SJSA1 (cell line): ENCODE measurements at places on chromosomes 6 and 20. TPM values are rescaled to one million over a fixed set of nuclear protein-coding genes. Genes with fewer than 3 reads are reported as not detected.

ADGRB3 gene
- total RNA-seq, result not detected in 2 replicates

RPN2 gene
- 353 and 402 TPM in 2 replicates for total RNA-seq

MAS1 gene
- total RNA-seq, result not detected in 2 replicates

DSN1 gene
- 34.1 and 34.7 TPM in 2 replicates for total RNA-seq

GPR6 gene
- not detected in 2 replicates for total RNA-seq

TNFRSF6B gene
- total RNA-seq, result 1.9 TPM in 1 of 2 replicates, not detected in the other

C6orf58 gene
- total RNA-seq, result not detected in 2 replicates

SGK2 gene
- not detected in 2 replicates for total RNA-seq

GATA5 gene
- total RNA-seq, result not detected in 2 replicates

C6orf132 gene
- not detected in 2 replicates for total RNA-seq

DNA sequence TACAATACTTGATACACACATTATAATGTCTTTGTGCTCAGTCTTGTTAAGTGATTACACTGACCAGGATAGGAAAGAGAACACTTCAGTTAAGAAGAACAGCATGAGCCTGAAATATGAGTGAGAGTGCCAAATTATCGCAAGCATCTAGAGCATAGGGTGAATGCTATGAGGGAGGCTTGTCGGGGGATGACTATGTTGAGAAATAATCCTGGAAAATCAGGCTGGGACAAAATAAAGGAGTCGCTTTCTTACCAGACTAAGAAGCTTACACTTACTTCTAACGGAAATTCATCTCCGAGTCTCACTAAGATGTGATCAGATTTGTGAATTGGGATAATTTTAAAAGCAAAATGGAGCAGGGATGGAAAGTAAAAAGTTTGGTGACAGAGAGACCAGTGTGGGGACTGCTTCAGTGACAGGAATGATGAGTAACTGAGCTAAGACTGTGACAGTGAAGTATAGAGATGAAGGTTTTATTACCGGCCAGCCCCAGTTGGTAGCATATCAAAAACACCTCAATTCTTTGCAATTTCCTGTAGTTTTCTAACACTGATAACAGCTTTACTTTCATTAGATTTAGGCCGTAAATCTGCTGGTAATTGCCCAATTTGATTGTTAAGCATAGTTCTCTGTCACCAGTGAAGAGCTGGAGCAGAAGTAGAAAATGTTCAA, 48.4 kb upstream of the DEFB112 start:
- DNase-seq, result no peak
- H3K27me3 ChIP-seq, result peaks cover 11% of the 10 kb centered on the region
- no peak overlapping the region for H3K27ac ChIP-seq

- H3K36me3 ChIP-seq, result no peaks in the 10 kb centered on the region
- H3K27ac ChIP-seq, result no peak overlapping the region
- DNase-seq, result no peak
- no peak overlapping the region for H3K4me3 ChIP-seq
- peaks cover 26% of the 10 kb centered on the region for H3K4me1 ChIP-seq
- H3K27me3 ChIP-seq, result no peaks in the 10 kb centered on the region
Measured at GRCh38 chr6:158286413-158286812, 25.9 kb upstream of the TULP4 start.

GRCh38 chr6:24054388-24054787, 71.6 kb upstream of the NRSN1 start:
- no peak for DNase-seq
- H3K27ac ChIP-seq, result no peak overlapping the region
- H3K4me1 ChIP-seq, result no peaks in the 10 kb centered on the region
- H3K36me3 ChIP-seq, result no peaks in the 10 kb centered on the region
- H3K27me3 ChIP-seq, result no peaks in the 10 kb centered on the region

DNA sequence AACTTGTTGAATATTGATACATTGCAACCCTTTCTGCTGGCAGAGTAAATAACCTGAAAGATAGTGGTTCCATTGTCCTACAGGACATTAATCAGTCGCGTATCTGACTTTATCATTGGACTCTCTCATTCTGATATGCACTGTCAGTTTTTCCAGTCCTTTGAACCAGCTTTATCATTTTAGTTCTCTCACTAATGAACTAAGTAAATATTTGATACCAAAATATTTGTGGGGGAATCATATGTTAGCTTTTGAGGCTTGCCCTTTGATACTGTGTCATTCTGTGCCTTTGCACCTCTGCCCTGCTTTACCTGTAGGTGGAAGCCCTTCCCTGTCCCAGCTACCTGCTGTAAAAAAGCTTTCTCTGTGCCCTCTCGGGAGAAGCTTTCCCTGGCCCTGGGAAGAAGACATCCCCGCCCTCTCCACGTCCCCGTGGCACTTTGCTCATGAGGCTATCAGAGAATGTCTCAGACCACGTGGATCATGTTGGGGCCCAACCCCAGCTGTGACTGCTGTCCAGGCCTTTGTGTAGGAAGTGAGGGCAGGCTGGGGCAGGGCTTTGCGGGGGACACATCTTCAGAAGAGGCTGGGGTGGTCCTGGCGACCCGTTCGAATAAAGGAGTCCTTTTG, 117.8 kb upstream of the NXT1 start:
- no peaks in the 10 kb centered on the region for H3K36me3 ChIP-seq
- H3K27ac ChIP-seq, result peak overlapping the region; percentile 95
- no peak for DNase-seq
- H3K4me1 ChIP-seq, result peaks cover 46% of the 10 kb centered on the region

DNA sequence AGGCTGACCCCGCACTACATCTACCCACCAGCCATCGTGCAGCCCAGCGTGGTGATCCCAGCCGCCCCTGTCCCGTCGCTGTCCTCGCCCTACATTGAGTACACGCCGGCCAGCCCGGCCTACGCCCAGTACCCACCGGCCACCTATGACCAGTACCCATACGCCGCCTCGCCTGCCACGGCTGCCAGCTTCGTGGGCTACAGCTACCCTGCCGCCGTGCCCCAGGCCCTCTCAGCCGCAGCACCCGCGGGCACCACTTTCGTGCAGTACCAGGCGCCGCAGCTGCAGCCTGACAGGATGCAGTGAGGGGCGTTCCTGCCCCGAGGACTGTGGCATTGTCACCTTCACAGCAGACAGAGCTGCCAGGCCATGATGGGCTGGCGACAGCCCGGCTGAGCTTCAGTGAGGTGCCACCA, 16.4 kb downstream of the RBM38 start:
- H3K36me3 ChIP-seq, result peaks cover 35% of the 10 kb centered on the region
- H3K4me3 ChIP-seq, result no peak overlapping the region
- H3K27me3 ChIP-seq, result no peaks in the 10 kb centered on the region
- no peak overlapping the region for H3K27ac ChIP-seq

GRCh38 chr20:33490934-33491656, 1.2 kb downstream of the CBFA2T2 start:
- peak overlapping the region; percentile 94 for H3K4me3 ChIP-seq
- DNase-seq, result no peak
- peaks cover 4% of the 10 kb centered on the region for H3K4me1 ChIP-seq
- peaks cover 9% of the 10 kb centered on the region; the same call in 1 of the 2 replicates for H3K36me3 ChIP-seq

DNA sequence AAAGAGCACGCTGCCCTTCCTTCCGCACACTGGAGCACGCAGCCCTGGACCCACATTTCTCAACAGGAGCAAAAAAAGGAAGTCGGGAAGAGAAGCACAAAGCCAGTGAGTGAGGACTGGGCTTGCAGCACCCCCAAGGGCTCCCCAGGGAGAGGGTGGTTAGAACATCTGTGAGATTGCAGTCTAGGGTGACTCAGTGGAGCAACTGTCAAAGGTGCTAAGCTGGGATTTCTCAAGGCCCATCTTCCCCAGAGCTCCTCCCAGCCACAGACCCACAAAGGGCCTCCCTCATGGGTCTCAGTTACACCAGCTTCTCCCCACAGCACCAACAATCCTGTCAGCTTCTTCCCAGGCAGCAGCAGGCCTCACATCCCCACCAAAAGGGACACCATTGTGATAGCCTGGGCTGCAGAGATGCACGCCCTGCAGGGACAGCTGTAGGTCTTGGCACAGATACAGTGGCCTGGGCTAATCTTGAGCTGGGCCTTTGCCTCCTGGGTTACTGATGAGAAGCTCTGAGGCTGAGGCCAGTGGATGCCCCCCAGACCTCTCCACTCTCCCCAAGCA, 39.6 kb upstream of the CD93 start:
- DNase-seq, result no peak
- H3K4me3 ChIP-seq, result no peak overlapping the region
- H3K4me1 ChIP-seq, result no peaks in the 10 kb centered on the region

DNA sequence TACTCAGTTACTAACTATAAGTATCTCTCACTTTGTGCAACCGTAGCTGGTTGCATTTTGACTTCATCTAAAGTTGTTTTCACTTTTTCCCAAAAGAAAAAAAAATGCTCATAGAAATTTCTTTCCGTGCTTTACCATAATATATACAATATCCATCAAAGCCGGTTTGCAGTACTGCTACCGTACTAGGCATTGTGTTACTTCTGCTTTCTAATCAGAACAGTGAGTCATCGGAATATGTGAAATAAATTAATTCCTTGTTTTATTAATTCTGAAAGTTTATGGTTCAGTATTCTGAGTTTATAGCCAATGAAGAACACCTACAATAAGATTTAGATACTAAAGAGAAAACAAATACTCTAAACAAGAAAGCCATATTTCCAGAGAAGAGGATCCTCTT, 72.5 kb downstream of the TNFRSF21 start:
- no peaks in the 10 kb centered on the region for H3K27me3 ChIP-seq
- H3K4me3 ChIP-seq, result no peak overlapping the region
- no peaks in the 10 kb centered on the region for H3K36me3 ChIP-seq
- H3K27ac ChIP-seq, result no peak overlapping the region

DNA sequence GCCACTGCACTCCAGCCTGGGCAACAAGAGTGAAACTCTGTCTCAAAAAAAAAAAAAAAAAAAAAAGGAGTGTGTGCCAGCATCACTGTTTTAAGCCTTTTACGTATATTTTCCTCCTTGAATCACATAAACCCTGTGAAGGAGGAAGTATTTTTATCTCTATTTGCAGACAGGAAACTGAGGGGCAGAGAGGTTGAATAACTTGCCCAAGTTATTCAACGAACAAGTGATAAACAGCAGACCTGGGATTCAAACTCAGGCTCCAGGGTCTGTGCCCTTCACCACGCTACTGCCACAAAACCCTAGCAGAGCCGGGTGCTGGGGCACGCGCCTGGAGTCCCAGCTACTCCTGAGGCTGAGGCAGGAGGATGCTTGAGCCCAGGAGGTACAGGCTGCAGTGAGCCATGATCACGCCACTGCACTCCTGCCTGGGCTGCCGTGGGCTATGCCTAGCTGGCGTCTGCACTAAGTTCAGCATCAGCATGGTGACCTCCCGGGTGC, 9.4 kb upstream of the AVP start:
- H3K27me3 ChIP-seq, result peaks cover 23% of the 10 kb centered on the region
- H3K36me3 ChIP-seq, result no peaks in the 10 kb centered on the region
- no peak overlapping the region for H3K4me3 ChIP-seq
- H3K27ac ChIP-seq, result no peak overlapping the region

DNA sequence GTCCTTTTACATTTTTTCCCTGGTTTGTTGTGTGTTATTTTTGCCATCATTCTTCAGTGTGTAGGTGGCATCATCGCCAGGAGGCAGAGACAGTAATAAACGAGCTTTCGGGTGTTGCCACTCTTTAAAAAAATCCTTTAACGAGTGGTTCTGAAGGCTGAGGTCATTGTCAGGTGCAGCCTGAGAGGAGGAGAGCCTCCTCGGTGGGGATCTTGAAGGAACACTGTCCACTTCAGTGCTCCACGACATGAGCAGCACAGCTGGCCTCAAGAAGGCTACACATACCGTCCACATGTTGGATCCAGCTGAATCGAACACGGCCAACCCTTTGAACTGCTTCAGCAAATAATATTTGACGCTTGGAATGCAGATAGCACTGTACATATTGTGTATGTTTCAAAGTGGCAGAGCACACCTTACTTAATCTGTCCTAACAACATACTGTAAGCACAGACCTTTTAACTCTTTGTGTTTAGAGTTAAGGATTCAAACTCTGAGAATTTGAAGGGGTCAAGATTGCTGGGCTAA, 48.0 kb upstream of the FOXQ1 start:
- H3K4me3 ChIP-seq, result no peak overlapping the region
- no peak overlapping the region for H3K27ac ChIP-seq
- no peak for DNase-seq
- H3K4me1 ChIP-seq, result peaks cover 16% of the 10 kb centered on the region

GRCh38 chr6:37698264-37699137, 818 bp upstream of the MDGA1 start:
- H3K27ac ChIP-seq, result no peak overlapping the region
- peaks cover 3% of the 10 kb centered on the region; the same call in 1 of the 2 replicates for H3K36me3 ChIP-seq
- DNase-seq, result peak; percentile 63
- H3K4me1 ChIP-seq, result peaks cover 28% of the 10 kb centered on the region
- peaks cover 29% of the 10 kb centered on the region for H3K27me3 ChIP-seq
- peak overlapping the region; percentile 47 for H3K4me3 ChIP-seq

DNA sequence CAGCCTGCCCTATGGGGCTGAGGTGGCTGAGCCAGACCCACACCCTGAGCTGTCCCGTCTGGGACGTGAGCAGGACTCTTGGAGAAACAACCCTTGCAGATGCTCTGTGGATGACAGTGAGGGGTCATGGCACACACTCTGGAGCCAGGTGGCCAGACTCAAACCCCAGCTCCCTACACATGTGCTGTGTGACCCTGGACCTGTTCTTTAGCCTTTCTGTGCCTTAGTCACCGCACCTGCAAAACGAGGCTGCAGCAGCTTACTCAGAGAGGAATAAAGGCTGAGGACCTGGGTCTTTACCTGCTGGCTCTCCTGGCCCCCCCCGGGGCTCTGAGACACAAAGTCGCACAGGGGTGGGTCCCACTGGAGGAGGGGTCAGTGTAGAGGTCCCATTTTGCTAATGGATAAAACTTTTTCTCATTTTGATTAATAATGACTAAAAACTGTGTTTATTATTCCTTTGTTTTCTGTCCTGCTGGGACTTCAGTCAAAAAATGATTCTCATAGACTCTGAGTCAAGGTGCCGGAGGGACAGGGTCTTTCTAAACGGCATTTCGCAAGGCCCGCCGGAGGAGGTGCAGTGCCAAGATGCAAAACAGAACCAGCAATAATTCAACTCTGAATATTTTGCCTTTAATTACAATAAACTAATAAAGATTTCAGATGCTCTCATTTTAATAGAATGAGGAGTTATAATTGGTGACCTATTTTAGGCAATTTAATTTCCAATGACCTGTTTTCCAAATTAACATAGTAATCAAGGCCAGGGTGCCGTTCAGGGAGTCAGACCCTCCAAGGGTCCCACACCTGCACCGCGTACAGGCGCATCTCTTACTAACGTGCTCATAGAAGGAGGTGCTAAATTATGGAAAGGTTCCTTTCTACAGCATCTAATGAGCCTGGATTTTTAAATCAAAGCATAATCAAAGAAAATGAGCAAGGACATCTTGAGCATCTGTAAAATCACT, 62.4 kb downstream of the YTHDF1 start:
- no peak overlapping the region for H3K27ac ChIP-seq
- no peaks in the 10 kb centered on the region for H3K36me3 ChIP-seq
- no peak overlapping the region for H3K4me3 ChIP-seq
- no peak for DNase-seq
- H3K4me1 ChIP-seq, result no peaks in the 10 kb centered on the region
- peaks cover 58% of the 10 kb centered on the region for H3K27me3 ChIP-seq

DNA sequence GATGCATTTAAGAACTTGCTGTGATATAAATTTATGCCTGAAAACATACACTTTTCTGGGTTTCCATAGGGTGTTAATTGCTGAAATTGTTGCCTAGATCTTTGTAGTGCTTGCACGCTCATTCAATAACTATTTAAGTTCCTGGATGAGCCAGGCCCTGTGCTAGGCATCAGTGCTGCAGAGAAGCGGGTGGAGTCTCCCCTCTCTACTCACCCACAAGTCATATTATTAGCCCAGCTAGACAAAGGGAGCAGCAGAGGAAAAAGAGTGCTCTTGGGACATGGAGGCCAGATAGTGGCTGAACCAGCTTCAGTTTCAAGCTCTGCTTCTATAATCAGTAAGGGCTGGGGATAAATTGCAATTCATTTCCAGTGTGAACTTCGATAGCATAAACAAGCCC, 329.1 kb downstream of the TFAP2B start:
- H3K27ac ChIP-seq, result no peak overlapping the region
- DNase-seq, result no peak
- H3K4me3 ChIP-seq, result no peak overlapping the region
- H3K27me3 ChIP-seq, result 0 out of 2 replicates have a peak, but pooled peaks cover 3% of the 10 kb centered on the region
